ENCODE measurements at places on chromosomes 1 and 21.
A peak's percentile ranks its signal among the peaks of the same experiment; 100 is the strongest.

DNA sequence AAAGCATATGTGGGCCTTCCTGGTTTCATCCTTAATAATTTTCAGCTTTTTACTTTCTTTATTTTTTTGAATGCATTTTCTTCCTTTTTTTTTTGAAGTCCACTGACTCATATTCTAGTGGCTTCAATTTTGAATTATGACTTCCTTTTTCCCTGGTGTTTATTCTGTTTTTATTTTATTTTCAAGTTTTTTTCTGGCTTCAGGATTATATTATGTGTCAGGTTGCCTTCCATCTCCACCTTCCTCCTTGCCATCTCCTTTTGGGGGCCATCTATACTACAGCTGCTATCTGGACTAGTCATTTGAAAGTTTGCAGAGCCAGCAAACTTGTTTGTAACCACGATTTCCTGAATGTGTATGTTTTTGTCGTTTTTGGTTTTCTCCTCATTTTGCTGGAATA lies 117.6 kb downstream of the LEPR start:
- no peak for DNase-seq

DNA sequence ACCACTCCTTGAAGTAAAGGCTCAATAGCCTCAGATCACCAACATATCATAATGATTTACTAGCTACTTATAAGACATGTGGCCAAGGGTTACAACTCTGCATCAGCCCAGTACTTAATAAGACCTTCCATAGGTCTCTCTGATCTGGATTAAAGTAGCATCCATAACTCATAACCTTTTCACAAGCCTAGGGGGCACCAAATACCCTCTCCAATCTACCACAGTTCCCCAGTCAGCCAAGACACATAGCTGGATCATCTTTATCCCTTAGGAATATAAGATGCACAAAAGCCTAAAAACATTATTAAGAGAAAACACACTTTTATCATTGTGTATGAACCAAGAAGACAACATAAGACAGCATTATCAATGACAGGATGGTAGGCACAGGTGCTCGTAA lies 22.1 kb downstream of the SSX2IP start:
- no peak for DNase-seq

DNA sequence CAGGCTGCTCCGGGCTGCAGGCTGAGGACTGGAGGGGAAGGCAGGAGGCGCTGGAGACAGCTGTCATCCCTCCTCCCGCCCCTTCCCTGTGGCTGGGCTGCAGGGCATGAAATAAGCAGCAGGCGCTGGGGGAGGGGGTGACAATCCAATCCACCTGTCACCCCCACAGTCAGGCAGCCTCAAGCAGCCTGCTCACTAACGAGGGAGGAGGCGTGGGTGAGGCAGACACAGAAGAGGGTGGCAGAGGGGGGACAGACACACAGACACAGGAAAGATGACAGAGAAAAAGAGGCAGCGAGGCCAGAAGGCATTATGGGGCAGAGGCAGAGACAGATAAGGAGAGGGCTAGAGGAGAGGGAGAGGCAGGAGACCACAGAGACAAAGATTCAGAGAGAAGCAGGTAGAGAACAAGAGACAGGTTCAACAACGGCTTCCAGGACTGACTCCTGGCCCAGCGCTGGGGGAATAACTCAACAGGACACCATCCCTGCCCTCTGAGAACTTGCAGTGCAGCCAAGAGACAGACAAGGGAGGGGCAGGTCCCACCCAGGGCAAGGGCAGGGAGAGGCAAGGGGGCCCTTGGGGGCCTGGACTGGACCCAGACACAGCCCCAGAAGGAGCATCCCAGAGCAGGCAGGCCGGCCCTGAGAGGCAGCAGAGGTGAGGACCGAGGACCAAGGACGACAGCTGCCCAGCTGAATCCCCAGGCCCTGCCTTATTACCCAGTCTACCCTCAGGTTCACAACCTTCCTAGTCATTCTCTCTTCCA lies 11.2 kb downstream of the MEF2D start:
- no peak for DNase-seq

GRCh38 chr1:66415281-66415680 lies 118.7 kb upstream of the SGIP1 start:
- DNase-seq, result no peak

- DNase-seq, result no peak
Measured at GRCh38 chr1:234980291-234980644, 148.4 kb downstream of the TOMM20 start.

DNA sequence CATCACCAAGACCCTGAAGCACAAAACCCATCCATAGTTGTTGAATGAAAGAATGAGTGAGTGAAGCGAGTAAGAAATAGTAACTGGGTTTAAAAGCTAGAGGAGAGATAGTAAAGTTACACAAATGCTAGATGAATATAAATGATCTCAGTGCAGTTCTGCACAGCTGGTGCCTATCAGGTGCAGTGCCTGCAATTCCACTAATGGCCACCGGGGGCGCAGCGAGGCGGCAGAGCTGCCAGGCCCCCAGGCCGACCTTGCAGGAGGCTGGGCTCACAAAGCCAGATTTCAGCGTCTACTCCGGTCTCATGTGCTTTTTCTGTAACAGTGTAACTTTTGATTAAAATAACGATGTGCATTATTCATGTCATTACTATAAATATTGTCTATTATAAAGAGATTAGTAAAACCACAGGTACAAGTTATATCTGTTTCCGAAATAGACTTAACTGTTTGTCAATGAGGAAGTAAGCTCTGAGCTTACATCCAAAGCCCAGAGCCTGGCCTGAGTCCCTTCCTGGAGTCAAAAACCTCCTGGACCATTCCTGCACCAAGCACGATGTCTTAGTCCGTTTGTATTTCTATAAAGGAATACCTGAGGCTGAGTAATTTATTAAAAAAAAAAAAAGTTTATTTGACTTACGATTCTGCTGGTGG lies 477.6 kb downstream of the NPHP4 start:
- peak; percentile 16 for DNase-seq

GRCh38 chr1:55402142-55402541 lies 187.0 kb upstream of the USP24 start:
- DNase-seq, result peak; percentile 31

GRCh38 chr1:95730986-95731385 lies 497.0 kb downstream of the RWDD3 start:
- peak; percentile 23 for DNase-seq

- DNase-seq, result no peak
Measured at GRCh38 chr1:200206340-200206739, 178.8 kb downstream of the NR5A2 start.

- no peak for DNase-seq
Measured at GRCh38 chr1:65172936-65173690, 25.1 kb downstream of the AK4 start.

DNA sequence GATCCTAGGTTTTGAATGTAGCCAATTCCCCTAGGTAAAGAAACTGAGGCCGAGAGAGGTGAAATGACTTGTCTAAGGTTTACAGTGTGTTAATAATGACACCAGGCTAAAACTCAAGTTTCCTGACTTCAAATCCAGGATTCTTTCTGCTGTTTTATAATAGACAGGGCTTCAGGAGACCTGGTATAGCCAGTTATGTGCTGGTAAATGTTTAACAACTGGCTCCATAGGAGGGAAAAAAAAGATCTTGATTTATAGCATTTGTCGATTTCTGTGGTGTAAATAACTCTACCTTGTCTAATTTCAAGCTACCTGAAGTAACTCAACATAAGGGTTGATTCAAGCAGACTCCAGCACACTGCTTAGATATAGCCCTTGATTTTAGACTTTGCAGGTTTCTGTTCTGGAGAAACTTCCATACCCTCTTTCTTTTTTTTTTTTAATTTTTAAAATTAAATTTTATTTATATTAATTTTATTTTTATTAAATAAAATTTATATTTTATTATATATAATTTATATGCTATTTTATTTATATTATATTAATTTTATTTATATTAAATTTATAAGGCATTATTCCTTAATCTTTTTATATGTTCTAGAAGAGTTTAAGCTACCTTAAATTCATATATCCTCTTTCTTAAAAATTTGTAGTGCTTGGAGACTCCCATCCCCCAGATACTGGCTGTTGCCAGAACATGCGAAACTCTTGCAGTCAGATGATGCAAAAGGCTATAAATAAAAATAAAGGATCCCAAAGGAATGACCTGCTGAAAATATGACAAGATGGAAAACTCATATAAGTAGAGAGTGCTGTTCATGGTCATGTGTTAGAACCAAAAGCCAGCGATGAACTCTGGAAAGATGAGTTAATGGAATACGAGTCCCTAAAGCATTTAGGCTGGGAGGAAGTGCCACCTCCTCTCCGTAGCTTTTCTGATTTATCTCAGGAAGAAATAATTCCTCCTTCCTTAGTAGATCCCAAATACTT lies 35.4 kb upstream of the SRSF10 start:
- no peak for DNase-seq

- no peak for DNase-seq
Measured at GRCh38 chr1:189659731-189660130, 817.9 kb downstream of the BRINP3 start.

DNA sequence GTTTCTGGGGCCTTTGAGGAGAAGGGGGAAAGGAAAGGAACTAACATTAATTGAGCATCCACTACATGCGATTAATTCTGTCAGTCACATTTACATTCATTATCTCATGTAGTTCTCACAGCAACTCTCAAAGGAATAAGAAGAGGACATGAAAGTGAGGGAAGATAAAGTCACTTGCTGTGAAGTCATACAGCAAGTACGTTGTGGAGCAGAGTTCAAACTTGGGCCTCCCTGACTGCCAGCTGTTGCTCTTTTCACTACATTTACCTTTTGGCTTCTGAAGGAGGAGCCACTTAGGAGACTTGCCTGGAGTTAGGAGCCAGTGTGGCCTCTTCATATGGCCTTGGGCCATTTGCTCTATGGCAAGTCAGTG lies 6.2 kb downstream of the ZNF691 start:
- DNase-seq, result no peak

DNA sequence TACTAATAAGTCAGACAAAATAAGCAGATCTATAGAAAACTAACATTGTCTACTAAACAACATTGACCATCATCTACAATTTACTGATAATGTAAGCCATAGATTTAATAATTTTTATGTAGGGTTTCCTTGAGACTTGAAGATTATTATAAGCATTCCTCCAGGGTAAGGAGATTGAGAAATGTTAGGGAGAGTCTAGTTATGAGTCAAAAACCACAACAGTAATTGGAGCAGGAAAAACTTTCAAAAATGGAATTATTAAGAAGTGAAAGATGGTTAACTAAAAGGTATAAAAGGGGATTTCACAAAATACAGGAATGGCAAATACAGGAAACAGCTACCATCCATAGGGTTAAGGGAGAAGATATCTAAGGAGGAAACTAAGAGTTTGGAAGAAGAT lies 12.4 kb upstream of the UHMK1 start:
- DNase-seq, result no peak

GRCh38 chr1:75969550-75969949 lies 37.3 kb upstream of the ASB17 start:
- no peak for DNase-seq

- no peak for DNase-seq
Measured at GRCh38 chr1:224273641-224274040, 56.3 kb downstream of the NVL start.

DNA sequence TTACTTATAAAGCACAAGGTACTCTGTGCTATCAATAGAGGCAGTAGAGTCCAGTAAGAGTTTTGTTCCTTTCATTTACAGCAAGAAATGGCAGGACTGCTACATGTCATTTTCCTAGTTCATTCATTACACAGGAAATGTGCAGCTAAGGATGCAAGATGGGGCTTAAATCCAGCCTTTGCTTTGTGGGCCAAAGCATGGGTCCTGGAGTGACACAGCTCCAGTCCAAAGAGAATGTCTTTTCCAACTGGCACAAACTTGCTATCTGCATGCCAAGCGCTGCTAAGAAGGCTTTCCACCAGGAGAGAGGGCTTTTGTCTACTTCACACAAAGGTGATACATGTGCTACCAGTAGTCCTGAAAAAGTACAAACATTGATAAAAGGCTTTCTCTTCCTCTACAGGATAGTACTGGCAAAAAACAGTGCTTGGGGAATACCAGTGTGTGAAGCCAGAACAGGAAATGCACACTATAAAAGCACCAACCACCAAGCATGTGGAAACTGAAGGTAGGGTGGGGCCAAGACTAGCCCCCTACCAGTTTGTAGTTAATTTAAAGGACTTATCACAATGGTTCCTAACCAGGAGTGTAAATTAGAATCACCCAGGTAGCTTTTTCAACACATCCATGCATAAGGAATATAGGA lies 68.7 kb downstream of the ARID4B start:
- DNase-seq, result no peak

DNA sequence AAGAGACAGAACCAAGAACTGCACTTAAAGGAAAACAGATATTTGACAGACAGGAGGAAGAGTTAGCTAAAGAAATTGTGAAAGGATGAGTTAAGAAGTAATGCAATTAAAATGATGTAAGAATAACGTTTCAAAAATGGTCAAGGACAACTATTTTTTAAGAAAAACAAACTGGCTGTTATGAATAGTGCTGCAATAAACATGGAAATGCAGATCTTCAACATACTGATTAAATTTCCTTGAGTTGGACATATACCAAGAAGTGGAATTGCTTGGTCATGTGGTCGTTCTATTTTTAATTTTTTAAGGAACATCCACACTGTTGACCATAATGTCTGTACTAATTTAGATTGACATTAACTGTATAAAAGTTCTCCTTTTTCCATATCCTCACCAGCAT lies 23.1 kb upstream of the PHTF1 start:
- no peak for DNase-seq

- peak; percentile 39 for DNase-seq
Measured at GRCh38 chr1:35448344-35448801, 108.8 kb downstream of the KIAA0319L start.

DNA sequence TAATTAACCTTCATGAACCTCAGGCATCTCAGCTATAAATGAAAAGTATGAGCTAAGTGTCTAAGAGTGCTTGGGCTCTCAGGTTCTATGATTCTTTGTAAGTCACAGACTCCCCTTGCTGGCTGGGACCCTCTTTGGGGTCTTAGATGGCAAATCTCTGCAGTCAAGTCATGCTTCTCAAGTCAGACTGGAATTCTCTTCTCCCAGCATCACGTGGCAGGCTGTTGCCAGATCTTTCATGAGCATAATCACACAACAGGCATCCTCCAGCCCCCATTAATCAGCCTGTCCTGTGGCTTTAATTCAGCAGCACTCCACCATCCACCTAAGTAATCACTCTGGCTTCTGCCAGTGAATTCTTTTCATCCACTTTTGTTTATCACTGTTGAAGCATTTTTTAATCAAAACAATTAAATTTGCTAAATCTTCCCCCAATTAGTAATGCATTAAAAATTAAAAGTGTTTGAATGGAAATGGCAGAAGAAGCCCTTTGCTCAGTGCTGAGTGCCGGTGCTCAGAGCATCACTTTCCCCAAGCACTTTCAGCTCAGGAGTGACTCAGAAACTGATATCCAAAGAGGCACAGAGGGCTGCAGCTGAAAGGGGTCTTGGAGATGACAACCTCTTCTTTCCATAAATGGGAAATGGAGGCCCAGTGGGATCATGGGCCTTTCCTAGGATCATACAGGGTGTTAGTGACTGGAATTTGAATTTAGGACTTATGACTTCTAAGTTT lies 50.2 kb downstream of the C8A start:
- no peak for DNase-seq

- DNase-seq, result no peak
Measured at GRCh38 chr1:34362949-34363348, 186.2 kb downstream of the C1orf94 start.

DNA sequence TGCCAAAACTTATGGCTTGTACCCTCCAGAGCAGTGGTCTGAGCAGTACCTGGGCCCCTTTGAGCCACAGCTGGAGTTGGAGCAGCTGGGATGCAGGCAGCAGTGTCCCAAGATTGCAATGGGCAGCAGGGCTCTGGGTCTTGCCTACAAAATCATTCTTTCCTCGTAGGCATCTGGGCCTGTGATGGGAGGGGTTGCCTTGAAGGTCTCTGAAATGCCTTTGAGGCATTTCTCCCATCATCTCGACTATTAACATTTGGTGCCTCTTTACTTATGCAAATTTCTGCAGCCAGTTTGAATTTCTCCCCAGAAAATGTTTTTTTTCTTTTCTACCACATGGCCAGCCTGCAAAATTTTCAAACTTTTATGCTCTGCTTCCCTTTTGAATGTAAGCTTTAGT lies 31.0 kb upstream of the TSPAN2 start:
- no peak for DNase-seq

All from T1000 (cell line).